ENCODE measurements at places on chromosomes 13 and 19.

DNA sequence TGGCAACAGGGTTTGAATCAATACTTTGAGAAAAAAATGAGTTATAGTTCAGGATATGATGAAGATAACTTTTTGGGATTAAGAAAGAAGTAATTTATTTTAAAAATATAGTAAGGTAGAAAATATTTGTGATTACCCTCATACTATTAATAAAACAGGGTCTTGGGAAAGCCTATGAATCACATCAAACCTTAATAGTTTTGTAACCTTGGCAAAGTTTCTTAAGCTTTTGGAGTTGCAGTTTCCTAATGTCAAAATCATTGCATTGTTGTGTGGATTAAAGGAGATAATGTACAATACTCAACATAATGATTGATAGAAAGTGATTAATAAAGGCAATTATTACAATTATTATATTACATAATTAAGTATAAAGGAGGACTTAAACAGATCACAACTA lies 149.0 kb downstream of the LMO7 start:
- DNase-seq = no peak

GRCh38 chr19:1272423-1273262 lies 2.7 kb upstream of the FAM174C start:
- DNase-seq = no peak

- DNase-seq = no peak
Observed at GRCh38 chr19:46133101-46133627, 8.7 kb upstream of the IGFL3 start.

DNA sequence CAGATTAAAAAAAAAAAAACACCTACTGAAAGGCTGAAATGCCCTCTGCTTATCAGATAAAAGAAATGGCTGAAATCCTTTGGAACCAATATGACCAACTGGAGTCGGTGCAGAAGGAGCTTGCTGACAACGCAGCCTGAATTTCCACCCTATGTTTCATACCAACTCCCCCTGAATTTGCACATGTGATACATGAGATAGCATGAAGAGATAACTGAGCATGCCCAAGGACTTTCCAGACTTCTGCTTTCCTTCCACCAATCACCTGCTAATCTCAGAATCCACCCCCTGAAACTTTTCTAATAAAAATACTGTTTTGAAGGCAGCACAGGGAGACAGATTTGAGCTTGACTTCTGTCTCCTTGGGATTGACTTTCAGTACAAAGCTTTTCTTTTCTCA lies 32.2 kb upstream of the WDFY2 start:
- no peak for DNase-seq

- DNase-seq = no peak
Observed at GRCh38 chr13:109700176-109700575, 86.2 kb downstream of the IRS2 start.

- no peak for DNase-seq
Observed at GRCh38 chr13:112441779-112442310, 65.7 kb downstream of the SPACA7 start.

DNA sequence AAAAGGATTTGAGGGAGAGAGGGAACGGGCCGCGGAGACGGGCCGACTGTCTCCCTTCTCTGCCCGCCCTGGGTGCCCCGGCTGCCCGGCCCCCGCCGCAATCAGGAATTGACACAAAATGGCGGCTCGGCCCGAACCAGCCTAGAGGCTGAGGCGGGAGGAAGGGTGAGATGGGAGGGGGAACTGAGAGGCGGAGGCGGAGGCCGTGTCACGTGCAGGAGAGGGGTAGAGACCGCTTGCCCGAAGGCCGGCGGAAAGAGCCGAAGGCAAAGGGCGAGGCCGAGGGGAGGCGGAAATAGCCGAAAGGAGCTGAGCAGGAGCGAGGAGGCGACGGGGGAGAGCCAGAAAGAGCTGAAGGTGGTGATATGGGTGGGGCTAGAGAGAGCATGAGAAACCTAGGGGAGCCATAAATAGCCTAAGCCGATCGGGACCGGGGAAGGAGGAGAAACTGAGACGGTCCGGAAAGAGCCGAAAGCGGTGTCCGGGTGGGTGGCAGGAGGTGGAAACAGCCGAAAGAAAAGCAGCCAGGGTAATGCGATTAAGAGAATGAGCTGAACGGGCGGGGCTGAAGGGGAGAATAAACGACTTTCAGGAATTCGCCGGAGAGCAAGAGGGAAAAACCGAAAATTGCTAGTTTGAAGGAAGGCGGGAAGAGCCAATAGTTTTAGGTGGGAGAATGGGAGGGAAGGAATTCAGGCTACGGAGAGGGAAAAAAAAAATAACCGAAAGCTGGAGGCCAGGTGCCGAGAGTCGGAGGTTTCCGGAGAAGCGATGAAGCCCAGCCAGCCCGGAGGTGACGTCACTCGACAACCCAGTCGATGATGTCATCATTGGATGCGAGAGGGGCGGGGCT lies at the start of gene ZC3H4:
Gene ZC3H4, minus strand, starts transcription at position 780 of the 853 bp plus-strand sequence. CDS start 1,192 bp downstream, outside the sequence.
- peak; percentile 99 for DNase-seq

GRCh38 chr13:31043957-31044356 lies 111.5 kb downstream of the TEX26 start:
- DNase-seq = no peak

DNA sequence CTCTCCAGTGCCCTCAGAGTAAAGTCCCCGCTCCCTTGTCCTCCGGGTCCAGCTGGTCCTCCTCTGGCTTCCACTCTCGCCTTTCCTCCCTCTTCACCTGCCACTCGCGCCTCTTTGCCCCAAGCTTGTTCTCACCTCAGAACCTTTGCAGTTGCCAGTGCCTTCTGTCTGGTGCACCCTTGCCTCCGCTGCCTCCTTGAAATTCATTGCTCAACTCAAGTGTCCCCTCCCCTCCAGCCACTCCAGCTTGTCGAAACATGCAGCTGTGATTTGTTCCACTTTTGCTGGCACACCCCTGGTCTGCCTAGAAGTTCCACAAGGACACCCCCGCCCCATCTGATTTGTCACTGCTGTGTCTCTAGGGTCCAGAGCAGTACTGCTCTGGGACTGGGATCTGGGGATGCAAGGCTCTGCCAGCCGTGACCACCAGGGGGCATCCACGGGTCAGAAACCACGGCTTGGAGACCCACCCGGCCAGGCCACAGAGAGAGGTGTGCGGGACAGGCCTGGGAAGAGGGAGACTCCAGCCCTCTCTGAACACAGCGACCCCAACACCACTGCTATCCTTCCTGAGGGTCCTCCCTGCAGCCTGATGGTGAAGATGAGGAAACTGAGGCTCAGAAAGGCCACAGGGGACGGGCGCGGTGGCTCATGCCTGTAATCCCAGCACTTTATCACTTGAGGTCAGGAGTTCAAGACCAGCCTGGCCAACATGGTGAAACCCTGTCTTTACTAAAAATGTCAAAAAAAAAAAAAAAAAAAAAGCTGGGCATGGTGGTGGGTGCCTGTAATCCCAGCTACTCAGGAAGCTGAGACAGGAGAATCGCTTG lies 49.9 kb downstream of the AP1M1 start:
- DNase-seq = peak; percentile 81

DNA sequence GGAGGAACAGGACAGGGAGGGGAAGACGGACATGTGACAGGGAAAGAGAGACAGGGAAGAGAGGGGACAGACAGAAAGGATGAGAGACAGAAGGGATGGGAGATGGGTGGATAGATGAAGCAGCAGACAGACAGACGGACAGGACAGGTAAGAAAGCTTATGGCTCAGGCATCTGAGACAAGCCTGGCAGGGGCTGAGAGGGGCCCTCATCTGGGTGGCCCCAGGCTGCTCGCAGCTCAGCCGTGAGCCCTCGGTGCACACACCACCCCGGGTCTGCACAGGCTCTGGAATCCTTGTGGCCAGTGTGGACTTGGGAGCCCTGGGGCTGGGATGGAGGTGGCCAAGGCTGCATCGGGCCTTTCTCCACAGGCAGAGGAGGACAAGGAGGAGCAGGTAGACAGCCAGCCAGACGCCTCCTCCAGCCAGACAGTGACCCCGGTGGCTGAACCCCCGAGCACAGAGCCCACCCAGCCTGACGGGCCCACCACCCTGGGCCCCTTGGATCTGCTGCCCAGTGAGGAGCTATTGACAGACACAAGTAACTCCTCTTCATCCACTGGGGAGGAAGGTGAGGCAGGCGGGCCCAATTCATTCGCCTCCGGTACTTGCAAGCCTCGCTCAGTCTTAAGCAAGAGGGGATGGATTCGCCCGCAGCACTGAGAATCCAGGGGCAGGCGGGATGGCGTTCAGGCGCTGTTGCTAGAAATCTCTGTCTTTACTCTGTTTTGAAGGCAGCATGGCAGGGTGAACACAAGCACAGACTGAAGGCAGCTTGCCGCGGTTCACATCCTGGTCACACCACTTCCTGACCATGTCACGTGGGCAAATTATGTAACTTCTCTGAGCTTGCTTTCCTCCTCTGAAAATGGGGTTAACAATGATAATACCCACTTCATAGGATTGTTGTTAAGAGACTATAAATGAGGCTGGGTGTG lies 14.0 kb downstream of the GRAMD1A start:
- peak; percentile 64 for DNase-seq

DNA sequence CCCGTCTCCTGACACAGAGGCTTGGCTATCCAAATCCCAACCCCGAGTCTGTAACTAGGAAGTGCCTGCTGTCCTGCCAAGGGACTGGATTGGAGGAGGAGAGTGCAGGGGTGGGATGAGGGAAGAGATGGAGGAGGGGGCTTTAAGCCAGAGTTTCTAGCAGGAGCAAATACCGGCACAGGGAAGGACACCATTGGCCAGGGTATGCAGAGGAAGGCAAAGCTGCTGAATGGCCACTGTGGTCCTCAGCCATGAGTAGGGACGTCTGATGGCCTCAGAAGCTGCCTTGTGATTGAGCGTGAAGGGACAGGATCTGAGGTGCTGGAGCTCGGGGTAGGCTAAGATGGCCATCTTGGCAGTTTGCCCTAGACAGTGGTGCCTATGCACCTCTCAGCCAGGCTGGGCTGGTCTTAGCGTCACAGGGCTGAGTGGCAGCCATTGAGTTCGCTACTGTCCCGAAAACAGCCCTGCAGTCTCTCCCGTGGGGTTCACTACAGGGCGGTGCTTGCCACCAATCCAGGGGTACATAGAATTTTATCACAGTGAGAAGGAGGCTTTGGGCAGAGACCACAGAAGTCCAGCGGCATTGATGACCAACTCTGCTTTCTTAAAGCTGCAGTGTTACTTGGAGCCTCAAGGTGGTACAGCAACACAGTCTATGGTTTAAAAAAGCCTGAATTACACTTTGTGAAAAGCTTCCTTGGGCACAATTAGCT lies 61.8 kb downstream of the AKAP11 start:
- peak; percentile 53 for DNase-seq

DNA sequence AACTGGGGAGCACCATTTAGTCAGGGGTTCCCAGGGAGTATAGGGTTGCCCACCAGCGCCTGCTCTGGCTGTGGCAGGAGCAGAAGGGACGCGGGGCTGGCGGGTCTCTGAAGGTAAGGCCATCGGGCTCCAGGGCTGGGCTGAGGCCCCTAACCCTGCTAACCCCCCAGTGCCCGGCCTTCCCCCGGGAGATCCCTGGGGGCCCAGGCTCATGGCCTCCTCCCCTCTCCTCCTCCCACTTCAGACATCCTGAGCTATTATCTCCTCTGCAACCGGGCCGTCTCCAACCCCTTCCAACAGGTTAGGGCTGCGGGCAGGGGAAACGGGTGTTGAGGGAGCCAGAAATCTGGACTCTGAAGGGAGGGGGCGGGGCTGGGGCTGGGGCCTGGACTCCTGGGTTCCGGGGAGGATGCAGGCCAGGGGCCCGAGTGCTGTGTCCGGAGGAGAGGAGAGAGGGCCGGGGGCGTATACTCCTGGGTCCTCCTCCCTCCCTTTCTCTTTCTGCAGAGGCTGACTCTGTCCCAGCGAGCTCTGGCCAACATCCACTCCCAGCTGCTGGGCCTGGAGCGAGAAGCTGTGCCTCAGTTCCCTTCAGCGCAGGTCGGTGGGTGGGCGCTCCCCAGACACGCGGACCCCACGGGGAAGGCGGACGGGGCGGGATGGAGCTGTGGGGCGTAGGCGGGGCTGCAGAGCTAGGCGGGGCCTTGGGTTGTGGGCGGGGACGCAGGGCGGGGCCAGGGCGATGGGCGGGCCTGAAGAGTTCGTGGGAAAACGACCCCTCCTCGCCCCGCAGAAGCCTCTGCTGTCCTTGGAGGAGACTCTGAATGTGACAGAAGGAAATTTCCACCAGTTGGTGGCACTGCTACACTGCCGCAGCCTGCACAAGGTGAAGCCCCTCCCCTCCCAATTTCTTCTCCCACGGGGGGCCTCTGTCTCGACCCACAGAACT lies 15.3 kb downstream of the TTYH1 start:
- DNase-seq = peak; percentile 36

- DNase-seq = no peak
Observed at GRCh38 chr13:39580881-39581575, 22.0 kb downstream of the LHFPL6 start.

GRCh38 chr19:799076-799881 lies 2.0 kb downstream of the PTBP1 start:
- no peak for DNase-seq

GRCh38 chr13:32206097-32206740 lies 108.9 kb downstream of the ZAR1L start:
- no peak for DNase-seq

- no peak for DNase-seq
Observed at GRCh38 chr19:56566904-56567273, 379 bp upstream of the ZNF470 start.

DNA sequence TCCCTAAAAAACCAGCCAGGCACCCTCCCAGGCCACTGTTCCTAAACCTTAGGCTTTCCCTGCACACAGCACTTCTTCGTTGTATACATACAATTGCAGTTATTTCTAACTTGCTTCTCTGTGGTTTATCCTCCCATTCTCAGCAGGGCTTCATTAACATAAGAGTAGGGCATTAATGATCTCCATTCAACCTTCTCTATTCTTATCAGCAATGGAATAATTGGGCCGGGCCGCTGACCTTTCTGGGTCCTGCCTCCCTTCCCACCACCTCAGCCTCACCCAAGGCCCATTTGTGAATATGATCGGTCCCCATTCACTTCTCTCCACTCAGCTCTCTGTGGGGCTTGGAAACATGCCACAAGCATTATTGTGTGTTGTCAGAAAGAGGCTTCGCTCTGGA lies 184.2 kb downstream of the SUCLA2 start:
- no peak for DNase-seq

DNA sequence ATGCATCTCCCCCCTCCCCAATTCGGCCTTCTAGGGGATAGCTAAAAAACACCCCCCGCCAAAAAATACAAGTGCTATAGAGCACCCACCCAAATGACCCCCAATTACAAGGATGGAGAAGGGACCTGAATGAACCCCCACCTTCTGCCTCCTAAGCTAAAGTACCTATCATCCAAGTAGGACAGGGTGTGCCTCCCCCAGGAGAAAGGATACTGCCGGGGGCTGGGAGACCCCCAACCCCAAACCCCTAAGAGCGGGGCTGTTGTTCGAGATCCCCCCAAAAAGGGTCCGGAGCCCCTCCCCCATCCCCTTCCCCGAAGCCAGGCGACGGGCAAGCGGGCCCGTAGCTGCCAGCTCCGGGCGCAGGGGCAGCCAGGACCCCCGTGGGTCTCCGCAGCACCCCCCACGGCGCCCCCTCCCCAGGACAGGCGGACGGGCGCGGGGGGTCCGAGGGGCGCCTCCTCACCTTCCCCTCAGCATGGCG lies 1.9 kb downstream of the ZC3H4 start:
- DNase-seq = no peak

Data from T-helper 1 cell (primary cell).